CD4-positive, alpha-beta T cell treated with Interleukin-4 for 1 hour (primary cell): ENCODE measurements at places on chromosomes 4 and X.

DNA sequence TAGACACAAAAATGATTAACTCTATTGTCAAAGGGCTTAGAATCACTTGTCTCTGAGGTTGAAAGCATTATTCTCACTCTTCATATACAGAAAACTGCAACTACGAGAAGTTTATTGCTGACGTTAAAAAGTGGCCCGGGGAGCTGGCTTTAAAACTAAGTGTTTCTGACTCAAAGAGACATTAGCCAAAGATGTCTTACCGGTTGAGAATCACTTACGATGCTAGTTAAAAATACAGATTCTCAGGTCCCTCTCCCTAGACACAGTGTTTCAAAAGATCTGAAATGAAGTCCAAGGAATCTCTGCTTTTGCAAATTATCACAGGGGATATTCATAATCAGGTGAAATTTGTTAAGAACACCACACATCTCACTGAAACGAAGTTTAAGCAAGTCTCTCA is 1.2 kb downstream of the GNPDA2 start:
- DNase-seq = no peak

GRCh38 chrX:38552721-38553120 is 8.6 kb upstream of the TSPAN7 start:
- no peak for DNase-seq

DNA sequence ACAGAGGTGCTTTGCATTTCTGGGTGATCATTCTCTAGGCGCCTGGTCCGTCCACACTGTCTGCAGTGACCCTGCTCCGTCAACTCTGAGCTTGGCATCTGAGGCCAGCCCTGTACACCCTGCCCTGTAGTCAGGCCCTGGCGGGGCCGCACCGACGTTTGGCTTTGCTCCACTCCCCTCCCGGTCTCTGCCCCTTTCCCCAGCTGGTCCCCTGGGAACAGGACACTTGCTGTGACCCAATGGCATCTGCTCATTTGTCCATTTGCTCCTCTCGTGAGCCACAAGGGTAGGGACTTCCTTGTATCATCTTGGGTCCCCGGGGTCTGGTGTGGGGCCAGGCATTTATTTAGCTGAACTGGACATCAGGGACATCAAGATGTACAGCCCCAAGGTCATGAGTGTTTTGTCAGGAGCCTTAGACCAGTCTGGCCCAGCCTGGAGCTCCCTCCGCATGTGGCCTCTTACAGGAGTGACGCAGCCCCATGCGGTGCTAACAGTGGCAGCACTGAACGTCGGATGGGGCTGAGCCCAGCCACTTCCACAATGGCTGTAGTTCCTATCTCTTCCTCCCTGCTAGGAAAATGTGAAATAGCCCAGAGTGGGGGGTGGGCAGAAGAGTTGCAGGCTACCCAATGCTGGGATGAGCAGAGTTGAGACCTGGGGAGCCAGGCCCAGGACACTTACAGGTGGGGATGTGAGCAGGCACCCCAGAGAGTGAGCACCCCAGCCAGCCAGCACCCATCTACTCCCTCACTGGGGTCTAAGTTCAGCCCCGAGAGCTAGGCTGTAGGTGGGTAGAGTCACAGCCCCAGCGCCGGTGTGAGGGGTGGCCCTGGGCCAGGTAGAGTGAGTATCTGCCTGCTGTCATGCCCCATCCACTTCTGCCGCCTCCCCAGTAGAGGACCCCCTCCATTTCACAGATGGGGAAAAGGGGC is 2.0 kb upstream of the SH3BP2 start:
- DNase-seq = peak; percentile 39

DNA sequence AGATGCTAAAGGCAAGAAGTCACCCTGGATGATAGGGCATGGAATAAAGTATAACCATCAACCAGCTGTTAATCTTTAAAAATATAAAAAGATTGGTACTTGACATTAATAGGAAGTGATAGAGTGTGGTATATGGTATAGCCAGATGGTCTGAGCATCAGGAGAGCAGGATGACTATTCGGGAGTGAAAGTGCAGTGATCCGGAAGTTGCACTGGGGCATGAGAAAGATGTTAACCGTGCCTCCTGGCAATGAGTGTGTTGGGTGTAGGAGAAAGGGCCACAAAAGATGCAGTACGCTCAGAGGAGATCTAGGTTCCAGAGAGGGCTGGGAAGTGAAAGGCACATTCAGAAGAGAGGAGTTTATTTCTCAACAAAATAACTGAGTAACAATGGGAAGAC is 65.0 kb downstream of the TSPAN7 start:
- DNase-seq = no peak

GRCh38 chrX:35362866-35363265 is 420.3 kb downstream of the FAM47B start:
- DNase-seq = no peak

GRCh38 chr4:7359400-7360062 is 75.2 kb downstream of the PSAPL1 start:
- DNase-seq = no peak

DNA sequence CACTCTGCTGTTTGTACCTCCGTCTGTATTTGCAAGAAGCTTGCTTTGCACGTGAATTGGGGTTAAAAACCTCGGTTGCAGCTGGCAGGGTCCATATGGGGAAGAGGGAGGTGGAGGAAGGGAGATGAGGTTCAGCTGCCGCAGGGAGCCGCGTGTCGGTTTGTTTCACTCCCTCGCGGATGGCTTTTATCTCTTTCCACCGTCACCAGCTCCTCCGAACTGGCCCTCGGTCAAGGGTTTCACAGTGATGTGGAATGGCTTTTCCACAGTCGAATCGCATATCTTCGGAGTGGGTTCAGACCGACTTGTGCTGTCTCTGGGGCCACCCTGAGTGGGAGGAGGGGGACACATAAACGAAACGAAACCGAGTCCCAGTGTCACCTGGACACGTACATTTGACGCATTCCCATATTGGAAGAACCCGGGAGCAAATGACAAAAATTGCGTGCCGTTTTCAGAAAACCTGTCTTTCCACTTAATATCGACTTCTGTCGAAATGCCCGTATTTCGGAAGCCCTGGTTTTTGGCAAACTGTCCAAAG is 929 bp downstream of the ZBTB33 start:
- DNase-seq = no peak

DNA sequence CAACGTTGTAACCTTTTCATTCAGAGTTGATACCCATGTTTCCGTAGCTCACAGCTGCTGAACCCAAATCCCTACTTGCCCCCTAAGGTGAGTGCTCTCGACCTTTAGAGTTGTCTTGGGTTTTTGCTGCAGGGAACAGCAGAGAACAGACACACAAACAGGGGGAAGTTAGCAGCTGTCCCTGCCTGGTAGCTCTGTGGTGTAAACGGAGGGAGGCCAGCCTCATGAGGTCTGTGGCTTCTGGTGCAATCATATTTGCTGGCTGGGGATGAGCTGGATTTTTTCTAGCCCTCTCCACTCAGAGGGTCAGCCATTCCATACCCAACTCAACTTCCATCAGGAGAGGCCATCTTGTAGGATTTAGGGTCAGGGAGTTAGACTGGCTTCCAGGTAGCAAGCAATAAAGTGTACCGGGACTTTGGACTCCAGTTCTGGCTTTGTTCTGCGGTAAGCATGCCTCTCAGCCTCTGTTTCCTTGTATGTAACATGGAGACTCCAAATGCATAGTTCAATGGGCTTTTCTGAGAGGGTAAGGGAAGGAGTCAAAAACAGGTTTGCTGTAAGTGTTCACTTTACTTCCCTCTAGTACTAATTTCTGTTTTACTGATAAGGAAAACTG is 218.9 kb downstream of the MID1IP1 start:
- no peak for DNase-seq

DNA sequence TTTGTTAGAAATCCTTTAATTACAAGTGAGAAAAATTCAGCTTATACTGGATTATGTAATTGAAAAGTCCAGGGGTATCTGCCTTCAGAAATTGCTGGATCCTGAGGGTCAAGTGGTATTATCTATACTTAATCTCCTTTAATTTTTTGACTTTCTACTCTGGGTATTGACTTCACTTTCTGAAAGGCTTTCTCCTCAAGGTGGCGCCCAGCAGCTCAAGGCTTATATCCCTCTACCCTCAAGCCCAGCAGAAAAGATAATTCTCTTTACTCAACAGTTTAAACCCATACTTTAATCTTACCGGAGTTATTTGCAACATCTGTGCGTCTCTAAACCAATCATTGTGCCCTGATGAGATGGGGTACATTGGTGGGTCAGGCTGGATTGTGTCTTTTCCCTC is 129.5 kb downstream of the LARP7 start:
- DNase-seq = no peak

GRCh38 chr4:2393353-2394270 is 24.8 kb downstream of the ZFYVE28 start:
- no peak for DNase-seq

- no peak for DNase-seq
Measured at GRCh38 chr4:99536271-99536670, 25.4 kb downstream of the C4orf17 start.
